ENCODE measurements at places on chromosomes 6 and 20.

DNA sequence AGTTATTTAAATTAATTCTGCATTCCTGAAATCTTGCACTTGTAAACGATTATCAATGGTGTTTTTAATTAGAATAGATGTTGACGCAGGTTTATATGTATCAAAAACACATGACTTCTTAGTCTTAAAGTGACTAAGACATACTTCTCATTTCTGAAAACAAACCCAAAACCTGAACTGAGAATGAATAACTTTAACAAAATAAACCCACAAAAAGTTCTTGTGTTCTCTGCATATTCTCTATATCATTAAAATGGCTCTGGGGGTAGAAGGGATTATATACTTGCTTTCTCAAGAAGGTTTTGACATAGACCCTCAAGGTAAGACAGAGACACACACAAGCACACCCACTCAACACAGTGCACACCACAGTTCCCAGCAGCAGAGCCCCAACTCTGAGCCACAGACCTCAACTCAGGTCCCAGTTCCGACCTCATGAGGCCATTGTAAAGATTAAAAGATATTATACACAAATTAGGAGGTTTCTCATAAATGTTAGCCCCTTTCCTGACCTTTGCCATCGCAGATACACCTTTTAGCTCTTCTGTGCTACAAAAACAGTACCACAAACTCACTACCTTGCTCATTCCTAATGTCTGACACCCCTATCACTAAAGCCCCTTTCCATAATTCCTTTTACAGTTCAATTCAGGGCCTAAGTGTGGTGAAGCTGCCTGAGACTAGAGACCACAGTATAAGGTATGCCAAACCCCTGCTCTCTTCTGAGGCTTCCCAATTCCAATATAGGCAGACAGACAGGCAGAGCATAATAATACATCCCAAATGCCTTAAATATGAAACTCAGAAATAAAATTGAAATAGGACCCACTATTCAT, 267.8 kb downstream of the PTPRK start:
- DNase-seq = no peak

DNA sequence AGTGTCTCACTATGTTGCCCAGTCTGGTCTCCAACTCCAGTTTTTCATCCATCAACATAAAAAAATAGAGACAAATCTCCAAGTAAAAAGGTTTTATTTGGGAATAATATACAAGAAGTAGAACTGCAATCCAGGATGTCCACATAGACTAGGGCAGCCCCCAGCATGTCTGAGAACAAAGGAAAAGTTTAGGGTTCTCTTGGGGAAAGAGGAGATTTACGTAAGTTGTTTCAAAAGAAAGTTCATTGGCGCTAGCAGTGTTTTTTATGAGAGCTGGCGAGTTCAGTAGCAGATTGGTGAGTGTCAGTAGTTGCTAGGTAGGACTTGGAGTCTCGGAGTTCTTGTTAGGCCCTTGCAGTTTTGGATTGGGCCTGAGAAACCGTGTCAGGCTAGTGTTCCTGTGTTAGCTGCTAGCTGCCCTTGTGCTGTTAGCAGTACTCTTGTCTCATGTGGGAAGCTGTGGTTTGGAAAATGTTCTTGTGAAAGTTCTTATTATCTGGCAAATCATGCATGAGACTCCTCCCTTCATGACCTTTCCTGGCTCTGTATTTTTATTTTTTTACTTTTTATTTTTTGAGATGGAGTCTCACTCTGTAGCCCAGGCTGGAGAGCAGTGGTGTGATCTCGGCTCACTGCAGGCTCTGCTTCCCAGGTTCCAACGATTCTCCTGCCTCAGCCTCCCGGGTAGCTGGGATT, 24.7 kb downstream of the TTLL9 start:
- DNase-seq = no peak

- no peak for DNase-seq
Measured at GRCh38 chr20:52496191-52496590, 304.6 kb upstream of the ZFP64 start.

DNA sequence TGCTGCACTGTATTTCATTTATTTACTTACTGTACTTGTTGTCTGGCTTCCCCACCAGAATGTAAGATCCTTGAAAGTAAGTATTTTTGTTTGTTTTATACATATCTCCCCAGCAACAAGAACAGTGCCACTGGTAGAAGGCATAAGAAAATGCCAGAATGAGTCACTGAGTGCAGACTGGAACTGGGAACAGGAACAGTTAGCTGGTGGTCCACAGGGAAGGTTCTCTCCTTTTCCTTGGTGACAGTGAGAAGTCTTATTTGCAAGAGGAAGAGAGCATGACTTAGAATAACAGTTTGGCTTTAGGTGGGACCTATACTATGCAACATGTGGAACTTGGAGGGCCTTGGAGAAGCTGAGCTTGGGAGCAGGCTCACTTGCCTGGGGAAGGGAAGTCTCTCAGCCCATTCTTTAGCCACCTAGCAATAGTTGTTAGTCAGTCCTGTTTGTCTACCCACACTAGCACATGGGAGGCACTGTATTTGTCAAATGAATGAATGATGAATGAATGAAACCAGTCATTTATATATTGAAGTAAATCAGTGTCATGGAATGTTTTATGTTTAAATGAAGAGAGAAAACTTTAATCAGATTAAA, 203.5 kb downstream of the KCNQ5 start:
- DNase-seq = no peak

Data from NCI-H2081 treated with DMSO at 0.1 percent for 48 hours (cell line).